SK-N-DZ (cell line): ENCODE measurements at places on chromosomes 1 and 21.

GRCh38 chr1:88324899-88325298 is 359.2 kb upstream of the PKN2 start:
- no peak for DNase-seq

- no peak for DNase-seq
Measured at GRCh38 chr1:33805988-33806387, 57.9 kb upstream of the HMGB4 start.

DNA sequence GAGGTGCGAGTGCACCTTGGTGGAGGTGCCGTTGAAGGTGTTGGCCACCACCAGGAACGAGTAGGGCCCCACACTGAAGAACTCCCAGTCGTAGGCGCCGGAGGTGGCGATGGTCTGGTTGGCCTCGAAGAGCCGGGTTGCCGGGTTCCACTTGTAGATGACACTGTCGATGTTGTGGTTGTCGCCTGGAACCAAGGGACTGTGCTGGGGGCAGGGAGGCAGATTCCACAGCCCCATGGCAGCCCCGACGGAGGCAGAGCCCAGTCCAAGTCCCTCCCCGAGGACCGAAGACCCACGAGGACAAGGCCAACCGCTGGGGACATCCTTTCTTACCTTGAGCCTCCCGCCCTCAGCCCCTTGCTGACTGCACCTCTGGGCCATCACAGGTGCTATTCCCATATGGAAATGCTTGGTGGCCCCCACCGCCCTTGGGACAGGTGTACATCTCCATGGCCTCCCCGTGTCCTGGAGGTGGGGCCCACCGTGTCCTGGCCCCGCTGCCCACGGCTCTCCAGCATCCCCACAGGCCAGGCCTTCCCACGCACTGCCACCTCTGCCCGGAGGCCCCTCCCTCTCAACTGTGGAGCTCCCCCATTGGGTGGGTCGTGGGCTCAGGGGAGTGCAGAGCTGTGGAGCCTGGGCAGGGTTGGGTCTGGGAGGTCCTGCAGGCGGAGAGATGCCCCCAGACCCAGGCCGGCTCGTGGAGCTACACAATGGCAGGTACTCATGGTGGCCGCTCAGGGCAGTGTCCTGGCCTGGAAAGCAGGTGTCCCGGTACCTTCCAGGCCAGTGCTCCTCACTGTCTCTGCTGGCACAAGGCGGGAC is 17.9 kb downstream of the KRTAP10-1 start:
- no peak for DNase-seq

DNA sequence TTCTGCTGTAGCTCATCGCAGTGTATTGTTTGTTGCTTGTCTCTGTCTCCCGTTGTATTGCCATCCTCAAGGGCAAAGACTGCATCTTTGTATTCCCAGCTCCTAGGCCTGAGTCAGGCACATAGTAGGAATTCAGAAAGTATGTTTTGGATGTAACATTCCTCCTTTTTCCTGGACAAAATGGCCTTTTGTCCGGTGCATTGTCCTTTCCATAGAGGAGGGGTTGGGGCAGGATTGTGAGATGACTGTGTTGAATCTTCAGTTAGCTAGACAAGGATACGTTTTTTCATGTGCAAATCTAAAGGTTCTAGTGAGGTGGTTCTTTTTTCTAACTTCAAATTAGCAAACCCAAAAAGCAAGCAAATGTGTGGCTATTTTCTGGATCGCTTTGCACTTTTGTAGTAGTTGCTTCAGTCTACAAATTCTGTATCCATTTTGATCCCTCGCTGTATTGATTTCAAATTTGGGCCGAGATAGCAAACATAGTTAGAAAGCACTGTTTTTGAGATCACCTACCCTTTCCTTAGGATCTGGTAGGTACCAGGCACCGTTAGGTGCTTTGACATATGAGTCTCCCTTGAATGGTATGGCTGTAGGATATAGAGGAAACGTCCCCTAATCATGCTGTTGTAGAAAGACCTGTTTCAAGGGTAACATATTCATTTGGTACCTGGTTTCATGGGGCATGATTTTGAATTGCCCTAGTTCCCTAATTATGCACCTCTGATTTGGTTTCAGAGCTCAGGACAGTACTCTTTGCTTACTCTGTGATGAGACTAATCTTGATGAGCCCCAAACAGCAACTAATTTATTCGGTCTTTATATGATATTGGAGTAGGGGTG is 1.2 kb downstream of the PPP1R8 start:
- DNase-seq = no peak

GRCh38 chr1:110878591-110878990 is 5.6 kb downstream of the CD53 start:
- DNase-seq = no peak

DNA sequence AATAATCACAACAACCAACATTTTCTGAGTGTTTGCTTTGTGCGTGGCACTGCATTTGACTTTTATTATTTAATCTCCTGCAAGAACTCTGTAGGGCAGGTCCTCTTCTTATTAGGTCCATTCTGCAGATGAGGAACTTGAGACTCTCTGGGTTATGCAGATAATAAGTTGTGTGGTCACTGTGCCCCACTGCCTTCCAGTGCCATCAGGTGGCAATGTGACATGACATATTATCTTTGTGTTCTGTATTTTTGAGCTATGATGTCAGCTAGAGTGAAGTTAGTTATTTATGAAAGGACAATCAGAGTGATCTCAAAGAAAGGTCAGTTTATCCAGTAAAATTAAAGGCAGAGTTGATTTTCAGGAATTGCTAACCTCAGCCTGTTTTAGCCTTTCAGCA is 196.0 kb downstream of the FMN2 start:
- DNase-seq = no peak

GRCh38 chr1:67446893-67447292 is 16.7 kb upstream of the SERBP1 start:
- no peak for DNase-seq

- no peak for DNase-seq
Measured at GRCh38 chr1:166086113-166086883, 80.5 kb downstream of the FAM78B start.

DNA sequence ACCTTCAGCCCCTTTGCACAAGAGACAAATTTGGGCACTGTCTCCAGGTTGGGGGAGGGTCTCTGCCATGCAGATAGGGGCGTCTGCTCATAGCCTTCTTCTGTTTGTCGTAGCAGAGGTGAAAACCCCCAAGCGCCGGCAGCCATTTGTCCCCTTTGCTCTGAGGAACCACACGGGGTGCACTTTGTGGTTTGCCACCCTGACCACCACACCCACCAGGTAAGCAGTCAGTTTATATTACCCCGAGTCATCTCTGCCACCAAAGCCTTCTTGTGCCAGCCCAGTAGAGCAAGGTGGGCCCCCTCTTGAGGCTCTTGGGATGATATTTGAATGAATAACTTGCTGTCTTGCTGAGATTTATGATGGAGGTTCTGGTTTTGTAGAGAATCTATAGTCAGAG is 111.8 kb downstream of the VPS13D start:
- DNase-seq = no peak

DNA sequence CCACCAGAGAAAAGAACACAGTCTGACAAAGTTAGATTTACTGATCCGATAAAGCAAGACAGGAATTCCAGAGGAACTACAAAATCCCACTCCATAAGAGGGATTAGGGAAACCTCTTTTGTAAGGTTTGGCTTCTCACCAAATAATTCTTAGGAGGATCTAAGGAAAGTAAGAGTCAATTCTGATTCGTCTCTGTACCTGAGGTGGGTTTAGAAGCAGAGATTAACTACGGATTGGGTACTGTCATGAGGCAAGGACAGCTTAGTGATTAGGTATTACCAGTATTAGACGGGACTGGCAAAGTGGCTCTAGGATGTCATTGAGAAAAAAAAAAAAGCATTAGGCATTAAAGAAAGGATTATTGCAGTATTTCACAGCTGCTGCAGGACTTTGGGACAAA is 371.7 kb upstream of the BRINP3 start:
- DNase-seq = no peak

DNA sequence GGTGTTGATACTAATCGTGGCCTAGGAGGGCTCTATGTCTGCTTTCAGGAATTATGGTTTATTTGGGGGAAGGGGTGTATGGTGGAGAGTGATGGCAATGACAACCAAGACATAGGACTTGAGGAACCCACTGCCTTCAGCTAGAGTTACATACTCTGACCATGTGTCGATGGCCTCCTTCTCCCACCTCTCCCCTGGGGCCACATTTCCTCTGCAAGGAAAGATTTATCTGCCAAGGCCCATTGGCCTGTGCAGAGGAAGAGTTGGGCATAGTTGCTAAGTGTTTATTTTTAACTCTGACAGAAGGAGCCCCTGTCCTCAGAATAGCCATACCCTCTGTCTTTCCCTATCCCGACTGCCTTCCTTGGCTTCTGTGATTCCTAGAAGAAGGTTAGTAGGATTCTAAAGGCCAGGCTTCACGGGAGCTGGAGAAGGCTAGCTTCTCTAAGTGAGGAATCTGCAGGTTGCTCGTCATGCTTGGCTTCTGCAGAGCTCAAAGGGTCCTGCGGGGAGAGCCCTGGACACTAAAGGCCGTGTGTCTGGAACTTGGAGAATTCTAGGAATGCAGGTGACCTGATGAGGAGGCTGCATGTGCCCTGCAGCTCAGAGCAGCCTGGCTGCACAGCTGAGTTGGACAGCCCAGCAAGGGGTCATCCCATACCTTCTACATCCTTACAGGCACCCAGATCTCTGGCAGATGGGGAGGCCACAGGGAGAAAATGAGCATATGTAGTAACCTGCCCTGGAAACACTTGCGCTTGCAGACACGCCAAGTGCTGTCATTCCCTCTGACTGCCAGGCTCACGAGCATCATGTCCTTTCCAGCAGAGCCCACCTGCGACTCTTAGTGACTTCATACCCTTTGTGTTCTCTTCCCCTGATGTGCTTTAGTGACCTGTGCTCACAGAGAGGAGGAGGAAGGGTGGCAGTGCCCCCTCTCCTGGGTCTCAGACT is 9.7 kb downstream of the MAPKAPK2 start:
- no peak for DNase-seq

GRCh38 chr1:225777058-225777582 is 506 bp upstream of the SRP9 start:
- DNase-seq = no peak

- no peak for DNase-seq
Measured at GRCh38 chr1:24868016-24868875, 61.8 kb downstream of the RUNX3 start.

GRCh38 chr1:71047635-71048607 is at the start of gene PTGER3:
PTGER3 (minus strand) TSS chr1:71047816; CDS start chr1:71047577, 239 bp downstream.
- peak; percentile 50 for DNase-seq
